ENCODE measurements at places on chromosomes 5 and 9.

- no peak for DNase-seq
These were observed 74.1 kb upstream of the GHR start for GRCh38 chr5:42349163-42349562.

- DNase-seq = no peak
These were observed 53.7 kb downstream of the PAX5 start for GRCh38 chr9:36980148-36980974.

- no peak for DNase-seq
These were observed 2.5 kb downstream of the ABCA2 start for GRCh38 chr9:137025517-137025966.

DNA sequence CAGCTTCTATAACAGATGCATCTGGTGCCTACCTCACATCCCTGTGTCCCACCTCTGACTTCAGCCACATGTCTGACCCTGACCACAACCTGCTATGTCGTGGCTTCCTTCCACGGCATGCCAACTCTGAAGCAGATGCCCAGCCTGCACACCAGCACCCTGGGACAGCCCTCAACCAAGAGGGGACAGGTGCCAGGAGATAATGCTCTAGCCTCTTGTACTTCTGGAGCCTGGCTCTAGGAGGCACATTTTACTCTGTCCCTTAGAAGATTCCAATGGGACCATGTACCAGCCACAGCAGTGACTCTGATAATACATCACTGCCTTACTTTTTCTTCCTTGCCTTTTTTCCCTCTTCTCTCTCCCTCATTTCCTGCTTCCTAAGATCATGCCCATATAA lies 51.4 kb downstream of the EBF1 start:
- no peak for DNase-seq

- no peak for DNase-seq
These were observed 38.9 kb downstream of the ZNF608 start for GRCh38 chr5:124707520-124707919.

GRCh38 chr5:175821790-175822211 lies 49.6 kb upstream of the CPLX2 start:
- no peak for DNase-seq

GRCh38 chr5:174188295-174188694 lies 142.8 kb downstream of the NSG2 start:
- DNase-seq = peak; percentile 2

DNA sequence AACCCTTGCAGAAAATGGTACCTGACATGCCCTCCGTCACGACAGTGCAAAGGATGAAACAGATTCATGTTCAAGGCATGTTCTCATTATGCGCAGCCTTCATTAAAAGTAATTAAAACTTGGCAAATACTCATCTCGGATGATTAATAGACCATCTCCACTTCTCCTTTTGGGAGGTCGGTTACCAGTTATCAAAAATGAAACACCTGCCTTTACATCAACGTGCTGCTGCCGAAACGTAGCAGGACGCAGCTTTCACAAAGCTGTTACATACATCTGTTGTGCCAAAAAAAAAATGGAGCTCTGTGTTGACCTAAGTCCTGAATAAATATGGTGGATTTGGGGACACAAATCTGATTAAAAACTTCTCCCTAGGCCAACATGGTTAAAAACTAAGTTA lies 75.7 kb downstream of the PTCH1 start:
- no peak for DNase-seq

DNA sequence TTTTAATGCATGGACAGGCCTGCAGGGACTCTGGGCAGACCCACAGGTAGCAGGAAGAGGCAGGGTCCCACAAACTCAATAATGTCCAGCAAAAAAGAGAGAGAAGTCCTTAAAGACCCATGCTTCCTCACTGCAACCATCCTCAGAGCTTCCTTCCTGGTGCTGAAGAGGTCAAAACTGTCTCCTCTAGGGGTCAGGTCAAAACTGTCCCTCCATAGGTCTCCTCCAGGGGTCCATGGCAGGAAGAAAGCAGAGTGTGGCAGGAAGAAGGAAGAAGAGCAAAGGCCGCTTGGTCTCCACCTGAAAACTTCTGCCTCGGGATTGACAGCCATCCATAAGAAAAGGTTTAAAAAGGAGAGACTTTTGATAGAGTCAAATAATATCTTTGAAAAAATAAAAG lies 261.9 kb upstream of the TRIM32 start:
- no peak for DNase-seq

DNA sequence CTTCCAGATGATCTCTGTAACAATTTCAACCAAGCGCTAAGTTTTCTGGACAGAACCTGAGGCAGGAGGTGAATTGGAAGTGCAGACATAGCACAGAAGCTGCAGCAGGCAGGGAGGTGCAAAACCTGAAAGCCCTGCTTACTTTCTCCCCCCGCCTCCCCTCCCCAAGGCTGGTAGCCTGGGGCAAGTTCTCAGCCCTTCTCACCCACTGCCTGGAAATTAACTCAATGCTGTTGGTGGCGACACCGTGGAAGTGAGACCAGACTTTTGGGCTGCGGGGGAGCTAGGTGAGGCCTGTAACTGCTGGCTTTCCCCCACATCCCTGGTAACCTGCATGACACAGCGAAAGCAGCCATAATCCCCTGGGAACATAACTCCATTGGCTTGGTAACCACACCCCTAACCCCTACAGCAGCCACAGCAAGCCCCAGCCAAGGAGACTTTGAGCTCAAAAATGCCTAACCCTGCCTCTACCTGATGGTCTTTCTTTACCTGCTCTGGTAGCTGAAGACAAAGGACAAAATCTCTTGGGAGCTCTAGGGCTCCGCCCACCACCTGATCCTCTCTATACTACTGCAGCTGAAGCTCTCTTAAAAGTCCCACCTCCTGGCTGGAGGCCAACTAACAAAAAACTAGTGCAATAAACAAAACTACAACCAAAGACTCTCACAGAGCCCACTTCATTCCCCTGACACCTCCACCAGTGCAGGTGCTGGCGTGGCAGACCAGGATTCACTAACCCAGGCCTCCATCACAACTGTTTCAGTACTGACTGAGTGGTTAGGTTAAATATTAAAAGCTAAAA lies 11.9 kb upstream of the OR13C8 start:
- DNase-seq = no peak

GRCh38 chr9:109258481-109259302 lies 62.2 kb downstream of the EPB41L4B start:
- no peak for DNase-seq

GRCh38 chr5:44046619-44047364 lies 342.4 kb downstream of the FGF10 start:
- no peak for DNase-seq

- DNase-seq = peak; percentile 99
These were observed 11.8 kb upstream of the TGFBI start for GRCh38 chr5:136016945-136017530.

- DNase-seq = no peak
These were observed 20.9 kb upstream of the ASPN start for GRCh38 chr9:92503156-92503555.

DNA sequence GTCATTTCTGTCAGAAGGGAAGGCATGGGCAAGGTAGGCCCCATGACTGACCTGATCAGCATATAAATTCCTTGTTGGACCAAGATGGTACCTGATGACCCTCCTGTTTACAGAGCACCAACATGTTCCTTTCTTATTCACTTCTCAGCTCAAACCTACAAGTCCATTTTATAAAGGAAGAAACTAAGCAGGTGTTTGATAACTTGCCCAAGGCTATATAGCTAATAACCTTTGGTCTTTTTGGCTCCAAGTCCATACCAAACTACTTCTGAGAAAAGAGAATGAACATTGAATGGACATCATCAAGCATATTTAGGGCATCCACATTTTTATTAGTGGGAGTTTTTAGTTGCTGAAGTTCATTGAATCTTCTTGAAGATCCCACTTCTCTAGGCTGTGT lies 125.2 kb downstream of the GALNT10 start:
- no peak for DNase-seq

DNA sequence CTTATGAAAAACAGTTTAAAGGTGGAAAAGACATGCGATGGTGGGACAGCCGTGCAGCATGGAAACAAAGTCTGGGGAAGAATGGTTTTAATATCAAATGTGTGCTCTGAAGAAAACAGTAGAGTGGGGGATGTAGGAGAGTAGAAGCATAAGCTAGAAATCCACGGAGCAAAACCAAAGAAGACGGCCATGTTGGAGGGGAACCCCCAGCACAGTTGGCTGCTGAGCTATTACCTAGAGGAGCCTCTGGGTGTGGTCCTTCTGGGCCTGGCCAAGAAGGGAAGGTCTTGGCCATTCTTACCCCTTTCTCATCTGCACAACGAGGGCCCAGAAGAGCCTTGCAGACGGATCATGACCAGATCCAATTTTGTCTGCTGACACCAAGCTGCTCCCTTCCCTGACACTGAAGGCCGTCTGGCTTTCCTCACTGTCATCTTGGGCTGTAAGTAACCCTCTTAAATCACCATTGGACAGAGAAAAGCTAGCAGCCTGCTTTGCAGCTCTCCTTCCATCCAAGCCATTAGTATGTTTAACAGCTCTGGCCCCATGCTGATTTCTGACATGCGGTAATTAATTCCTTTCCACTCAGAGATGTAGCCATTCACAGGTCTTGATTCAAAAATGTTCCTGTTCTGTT lies 189.5 kb downstream of the SEC61B start:
- DNase-seq = no peak
